SHP77 (cell line): ENCODE measurements at places on chromosomes 12 and 14.

- DNase-seq, result no peak
Observed at GRCh38 chr12:6608592-6609281, 1.6 kb upstream of the CHD4 start.

DNA sequence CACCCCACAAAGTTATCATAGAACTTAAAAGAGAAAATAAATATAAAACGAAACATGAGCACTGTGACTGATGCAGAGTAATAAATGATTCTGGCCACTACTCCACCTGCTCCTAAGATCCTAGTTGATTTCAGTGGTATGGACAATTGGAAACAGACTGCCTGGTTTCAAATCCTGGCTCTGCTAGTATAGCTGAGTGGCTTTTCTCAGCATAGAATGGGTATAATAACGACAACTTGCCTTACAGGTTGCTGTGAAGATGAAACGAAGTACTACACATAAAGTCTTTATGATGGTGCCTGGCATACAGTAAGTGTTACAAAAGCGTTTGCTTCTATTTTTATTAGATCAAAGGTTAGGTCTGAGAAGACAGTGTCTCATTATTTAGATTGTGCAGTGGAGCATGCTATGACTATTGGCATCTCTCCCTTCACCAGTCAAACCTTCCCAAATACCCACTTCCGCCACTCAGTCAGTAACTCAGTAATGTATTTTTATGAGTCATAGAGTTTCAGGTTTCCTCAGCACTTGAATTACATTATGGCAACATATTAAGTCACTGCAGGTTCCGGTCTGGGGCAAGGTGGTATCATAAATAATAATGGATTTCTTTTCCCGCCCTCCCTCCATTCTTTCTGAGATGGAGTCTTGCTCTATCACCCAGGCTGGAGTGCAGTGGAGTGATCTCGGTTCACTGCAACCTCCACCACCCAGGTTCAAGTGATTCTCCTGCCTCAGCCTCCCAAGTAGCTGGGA lies 29.7 kb upstream of the NR2C1 start:
- DNase-seq, result peak; percentile 72

DNA sequence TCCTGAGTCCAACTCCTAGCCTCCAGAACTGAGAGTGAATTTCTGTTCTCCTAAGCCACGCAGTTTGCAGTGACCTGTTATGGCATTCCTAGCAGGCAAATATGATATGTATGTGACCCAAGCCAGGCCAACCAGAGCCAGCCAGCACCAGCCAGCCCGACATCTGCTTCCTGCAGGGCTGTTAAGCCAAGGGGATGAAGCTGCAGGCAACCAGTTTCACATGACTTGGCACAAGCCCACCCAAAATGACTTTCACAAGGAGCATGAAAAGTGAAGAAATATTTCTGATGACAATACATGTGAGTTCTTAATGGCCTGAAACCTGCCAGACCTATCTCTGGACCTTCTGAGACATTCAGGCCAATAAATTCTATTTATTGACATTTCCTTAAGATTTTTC lies 68.1 kb downstream of the ITPK1 start:
- no peak for DNase-seq

- DNase-seq, result no peak
Observed at GRCh38 chr14:95254288-95254687, 65.4 kb downstream of the CLMN start.

GRCh38 chr12:54954228-54954627 lies 30.3 kb downstream of the TESPA1 start:
- no peak for DNase-seq

GRCh38 chr14:80959496-80959895 lies 4.1 kb downstream of the TSHR start:
- no peak for DNase-seq

DNA sequence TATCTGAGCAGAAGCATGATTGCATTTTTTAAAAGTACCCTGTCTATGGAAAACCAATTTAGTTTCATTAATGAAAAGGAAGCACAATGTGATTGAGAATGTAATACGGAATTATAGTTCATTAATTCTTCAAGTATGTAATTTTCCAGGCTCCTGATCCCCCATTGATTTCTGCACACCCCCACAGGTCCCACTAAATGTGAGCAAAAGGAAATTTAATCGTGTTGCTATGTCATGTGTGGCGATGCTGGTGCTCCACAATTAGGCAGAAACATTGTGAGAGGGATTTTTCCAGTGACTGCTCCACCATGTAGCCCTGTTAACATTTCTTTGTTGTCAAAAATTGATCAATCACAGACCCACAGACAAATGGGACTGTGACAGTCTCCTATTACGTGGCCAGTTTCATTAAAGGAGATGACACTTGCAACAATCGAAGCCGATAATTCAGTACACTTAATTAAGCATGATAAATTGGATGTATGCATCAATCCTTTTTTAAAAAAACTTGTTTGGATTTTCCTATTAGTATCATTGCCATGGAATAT lies 306.0 kb downstream of the NELL2 start:
- no peak for DNase-seq

- DNase-seq, result no peak
Observed at GRCh38 chr14:100159865-100160533, 554 bp upstream of the DEGS2 start.
